ENCODE measurements at places on chromosomes 7 and 10.

DNA sequence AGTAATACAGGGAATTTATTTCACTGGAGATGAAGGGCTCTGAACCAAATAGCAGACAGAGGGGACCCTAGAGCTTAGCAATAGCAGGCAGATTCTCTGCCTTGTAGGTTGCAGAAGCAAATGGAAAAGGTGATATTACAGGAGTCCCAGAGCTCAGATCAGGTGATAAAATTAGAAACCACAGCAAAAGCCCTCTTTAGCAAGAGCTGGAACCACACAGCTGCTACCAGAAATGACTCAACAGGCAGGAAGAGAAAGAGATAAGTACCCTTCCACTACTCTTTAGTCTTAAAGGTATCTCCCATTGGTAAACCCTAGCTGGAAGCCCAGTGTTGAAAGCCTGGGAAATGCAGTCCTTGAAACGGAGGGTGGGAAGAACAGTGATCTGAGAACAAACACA lies 535.6 kb upstream of the GHITM start:
- no peak for DNase-seq

GRCh38 chr7:17139081-17139480 lies 159.4 kb upstream of the AHR start:
- DNase-seq: no peak

- no peak for DNase-seq
Observed at GRCh38 chr7:98177553-98177952, 33.7 kb upstream of the BHLHA15 start.

- no peak for DNase-seq
Observed at GRCh38 chr7:143494622-143495021, 16.9 kb downstream of the TAS2R41 start.

- DNase-seq: no peak
Observed at GRCh38 chr10:123962756-123963530, 71.3 kb upstream of the CPXM2 start.

DNA sequence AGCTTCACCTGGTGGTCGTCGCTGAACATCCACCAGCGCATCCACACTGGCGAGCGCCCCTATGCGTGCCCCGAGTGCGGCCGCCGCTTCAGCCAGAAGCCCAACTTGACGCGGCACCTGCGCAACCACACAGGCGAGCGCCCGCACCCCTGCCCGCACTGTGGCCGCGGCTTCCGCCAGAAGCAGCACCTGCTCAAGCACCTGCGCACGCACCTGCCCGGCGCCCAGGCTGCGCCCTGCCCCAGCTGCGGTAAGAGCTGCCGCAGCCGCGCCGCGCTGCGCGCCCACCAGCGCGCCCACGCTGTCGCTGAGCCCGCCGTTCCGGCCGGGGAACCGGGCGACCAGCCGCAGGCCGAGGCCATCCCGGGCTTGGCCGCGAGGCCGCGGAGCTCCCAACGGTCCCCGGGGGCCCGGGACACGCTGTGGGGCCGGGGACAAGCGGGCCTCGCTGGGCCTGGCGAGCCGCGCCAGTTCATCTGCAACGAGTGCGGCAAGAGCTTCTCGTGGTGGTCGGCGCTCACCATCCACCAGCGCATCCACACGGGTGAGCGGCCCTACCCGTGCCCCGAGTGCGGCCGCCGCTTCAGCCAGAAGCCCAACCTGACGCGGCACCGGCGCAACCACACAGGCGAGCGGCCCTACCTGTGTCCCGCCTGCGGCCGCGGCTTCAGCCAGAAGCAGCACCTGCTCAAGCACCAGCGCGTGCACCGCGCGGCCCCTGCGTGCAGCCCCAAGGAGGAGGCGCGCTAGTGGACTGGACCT lies 18.4 kb downstream of the ZNF775 start:
- DNase-seq: no peak

GRCh38 chr10:54854843-54855242 lies 53.8 kb upstream of the PCDH15 start:
- DNase-seq: no peak

DNA sequence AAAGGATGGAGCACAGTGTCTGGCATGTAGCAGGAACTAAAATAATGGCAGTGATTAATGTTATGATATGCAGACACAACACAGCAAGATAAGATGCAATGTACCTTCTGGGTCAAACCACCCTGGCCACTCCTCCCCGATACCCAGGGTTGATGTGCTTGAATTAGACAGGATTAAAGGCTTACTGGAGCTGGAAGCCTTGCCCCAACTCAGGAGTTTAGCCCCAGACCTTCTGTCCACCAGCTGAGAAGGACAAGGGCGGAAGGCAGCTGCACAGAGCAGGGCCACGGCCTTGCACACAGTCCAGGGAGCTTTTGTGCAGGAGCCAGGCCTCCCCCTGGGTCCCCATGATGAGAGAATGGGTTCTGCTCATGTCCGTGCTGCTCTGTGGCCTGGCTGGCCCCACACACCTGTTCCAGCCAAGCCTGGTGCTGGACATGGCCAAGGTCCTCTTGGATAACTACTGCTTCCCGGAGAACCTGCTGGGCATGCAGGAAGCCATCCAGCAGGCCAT lies at the start of gene RBP3:
RBP3 (plus strand) TSS at position 226 of the 514 bp plus-strand sequence; CDS start at position 348, 122 bp downstream.
- no peak for DNase-seq

DNA sequence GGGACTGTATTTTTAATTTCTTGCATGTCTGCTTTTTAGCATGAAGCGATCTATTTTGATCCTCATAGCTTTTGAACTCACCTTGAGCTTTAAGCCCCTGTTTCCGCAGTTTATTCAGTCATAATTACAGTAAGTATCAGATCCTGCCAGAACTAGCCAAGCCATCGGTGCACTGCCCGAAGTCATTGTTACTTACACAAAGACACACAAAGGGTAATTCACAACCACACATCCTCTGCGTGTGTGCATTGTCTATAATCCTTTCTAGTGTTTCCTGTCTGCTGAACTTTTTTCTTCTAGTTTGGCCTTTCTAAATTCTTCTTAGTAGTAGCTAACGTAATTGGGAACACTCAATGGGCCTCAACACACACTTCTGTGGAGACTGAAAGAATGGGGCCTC lies 133.0 kb downstream of the SFMBT2 start:
- DNase-seq: no peak

GRCh38 chr10:31000867-31001266 lies 30.8 kb downstream of the ZNF438 start:
- no peak for DNase-seq

DNA sequence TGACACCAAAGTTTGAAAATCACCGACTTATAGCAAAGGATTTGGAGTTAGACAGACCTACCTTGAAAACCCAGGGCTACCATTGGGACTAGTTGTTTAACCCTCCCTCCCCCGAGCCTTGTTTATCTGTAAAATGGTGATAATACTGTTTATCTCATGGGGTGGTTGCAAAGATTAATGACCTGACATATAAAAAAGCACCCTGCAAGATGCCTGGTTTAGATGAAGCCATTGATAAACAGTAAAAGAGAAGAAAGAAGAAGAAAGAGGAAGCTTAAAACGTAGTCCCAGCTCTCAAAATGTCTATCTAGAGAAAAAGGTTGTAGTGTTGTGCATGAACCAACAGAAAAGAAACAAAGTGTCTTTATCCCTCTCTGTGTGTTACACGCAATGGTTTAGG lies 145.7 kb downstream of the FGFR2 start:
- no peak for DNase-seq

DNA sequence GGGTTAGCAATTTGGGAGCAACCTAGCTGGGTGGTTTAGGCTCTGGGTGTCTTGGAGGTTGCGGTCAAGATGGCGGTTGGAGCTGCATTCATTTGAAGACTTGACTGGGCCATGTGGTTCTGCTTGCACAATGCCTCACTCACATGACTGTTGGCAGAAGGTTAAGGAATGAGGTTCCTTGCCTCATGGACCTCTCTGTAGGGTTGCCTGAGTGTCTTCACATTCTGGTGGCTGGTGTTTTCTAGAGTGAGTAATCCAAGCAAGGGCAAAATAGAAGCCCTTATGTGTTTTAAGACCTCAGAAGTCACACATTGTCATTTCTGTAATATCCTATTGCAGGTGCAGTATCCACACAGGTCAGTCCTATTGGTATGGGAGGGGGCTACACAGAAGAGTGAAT lies 52.0 kb downstream of the CDK14 start:
- no peak for DNase-seq

GRCh38 chr10:77566914-77567566 lies 70.6 kb downstream of the KCNMA1 start:
- no peak for DNase-seq

DNA sequence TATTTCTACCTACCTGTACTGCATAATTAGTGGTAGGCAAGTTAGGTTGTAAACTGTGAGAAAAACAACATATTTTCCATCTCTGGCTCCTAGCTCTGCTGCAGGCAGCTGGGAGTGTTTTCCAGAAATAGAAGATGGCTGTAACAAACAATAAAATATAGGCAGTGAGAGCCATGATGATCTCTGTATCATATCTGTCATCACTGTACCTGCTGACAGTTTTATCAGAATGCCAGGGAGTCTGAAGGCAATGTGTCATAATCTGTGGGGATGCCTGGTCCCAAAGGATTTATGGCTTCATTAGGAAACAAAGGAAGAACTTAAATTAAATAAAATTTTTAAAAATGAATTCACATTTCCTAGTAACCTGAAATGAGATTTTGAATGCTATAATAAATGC lies 160.9 kb upstream of the SMIM30 start:
- no peak for DNase-seq

DNA sequence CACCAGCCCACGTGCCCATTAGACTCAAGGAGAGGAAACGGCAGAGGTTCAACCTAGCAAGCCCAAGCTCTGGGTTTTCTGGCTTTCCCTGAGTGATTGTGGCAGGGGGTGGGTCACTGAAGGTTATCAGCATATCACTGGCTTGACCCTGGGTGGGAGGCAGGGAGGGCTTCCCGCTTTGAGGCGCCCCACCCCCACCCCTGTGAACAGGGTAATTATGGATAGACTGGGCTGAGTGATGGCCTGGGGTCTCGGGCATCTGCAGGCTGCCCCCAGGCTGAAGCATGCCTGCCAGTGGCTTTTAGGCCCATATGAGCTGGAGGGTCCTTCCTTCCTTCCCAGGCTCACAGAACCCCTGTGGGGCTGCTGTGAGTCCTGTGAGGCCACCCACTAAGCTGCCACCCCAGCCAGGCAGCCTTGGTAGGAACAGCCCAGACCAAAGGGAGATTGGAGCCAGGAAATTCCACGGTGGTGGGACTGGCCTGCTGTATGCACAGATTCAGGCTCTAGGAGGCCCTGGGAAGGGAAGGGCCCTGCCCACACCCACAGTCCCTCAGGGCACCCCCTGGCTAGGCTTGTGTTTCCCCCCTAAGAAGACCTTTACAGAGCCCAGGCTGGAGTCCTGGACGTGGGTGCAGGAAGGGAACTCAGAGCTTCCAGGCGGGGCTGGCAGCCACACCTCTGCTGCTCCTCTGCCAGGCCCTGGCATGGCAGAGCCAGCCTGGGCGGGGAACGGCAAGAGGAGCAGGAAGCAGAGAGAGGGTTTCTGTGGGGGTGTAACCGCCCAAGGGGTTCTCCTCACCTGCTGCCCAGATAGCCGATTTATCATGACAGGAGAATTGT lies 33.1 kb downstream of the GPRIN2 start:
- no peak for DNase-seq

- no peak for DNase-seq
Observed at GRCh38 chr7:30232391-30232790, 52.0 kb upstream of the ZNRF2 start.

GRCh38 chr7:56537952-56538351 lies 421.7 kb upstream of the NUPR2 start:
- no peak for DNase-seq

DNA sequence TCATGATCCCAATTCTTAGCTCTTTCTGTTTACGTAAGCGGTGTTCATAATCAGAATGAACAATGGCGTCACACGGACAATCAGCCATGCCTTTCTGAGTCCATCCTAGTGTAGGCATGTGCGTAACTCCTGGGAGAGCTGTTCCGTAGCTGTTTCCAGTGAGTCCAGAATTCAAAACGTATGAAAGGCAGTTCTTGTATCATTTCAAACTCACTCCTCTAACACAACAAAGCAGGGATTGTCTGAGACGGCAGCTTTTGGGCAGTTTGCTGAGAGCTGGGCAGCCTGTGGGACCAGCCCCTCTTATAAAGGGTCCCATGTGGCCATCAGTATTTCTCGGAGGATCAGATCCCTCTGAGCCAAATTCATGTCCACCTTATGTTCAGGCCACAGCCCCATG lies 43.4 kb downstream of the PSPH start:
- no peak for DNase-seq

GRCh38 chr7:97006816-97007582 lies 1.6 kb downstream of the DLX6 start:
- no peak for DNase-seq

DNA sequence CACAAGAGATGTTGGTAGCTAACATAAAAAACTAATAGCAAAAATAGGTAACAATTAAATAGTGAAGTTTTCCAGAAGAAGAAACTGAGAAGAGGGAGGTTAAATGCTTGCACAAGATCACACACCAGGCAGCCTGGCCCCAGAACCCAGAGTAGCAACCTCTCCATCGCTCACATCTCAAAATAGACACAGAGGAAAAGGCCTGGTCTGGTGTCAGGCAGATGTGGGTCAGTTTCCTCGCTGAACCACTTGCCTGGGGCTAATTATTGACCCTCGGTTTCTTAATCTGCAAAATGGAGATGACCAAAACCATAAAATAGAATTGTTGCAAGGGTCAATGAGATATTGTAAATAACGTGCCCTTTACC lies 44.5 kb upstream of the STK17A start:
- no peak for DNase-seq

DNA sequence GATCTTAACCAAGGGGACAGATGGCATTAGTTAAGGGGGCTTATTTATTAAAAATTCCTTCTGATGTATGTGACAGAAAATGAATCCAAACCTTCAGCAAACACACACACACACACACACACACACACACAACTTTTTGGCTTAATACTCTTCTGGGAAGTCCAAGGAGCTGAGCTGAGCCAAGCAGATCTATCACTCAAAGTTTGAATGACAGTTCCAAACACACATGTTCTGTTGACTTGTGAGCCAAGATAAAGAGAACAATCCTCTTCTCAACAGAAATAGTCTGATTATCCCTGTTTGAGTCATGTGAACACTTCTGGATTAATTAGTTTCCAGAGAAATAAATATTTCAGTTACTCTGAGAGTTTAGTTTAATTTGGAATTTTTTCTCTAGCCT lies 31.5 kb downstream of the KBTBD2 start:
- no peak for DNase-seq

DNA sequence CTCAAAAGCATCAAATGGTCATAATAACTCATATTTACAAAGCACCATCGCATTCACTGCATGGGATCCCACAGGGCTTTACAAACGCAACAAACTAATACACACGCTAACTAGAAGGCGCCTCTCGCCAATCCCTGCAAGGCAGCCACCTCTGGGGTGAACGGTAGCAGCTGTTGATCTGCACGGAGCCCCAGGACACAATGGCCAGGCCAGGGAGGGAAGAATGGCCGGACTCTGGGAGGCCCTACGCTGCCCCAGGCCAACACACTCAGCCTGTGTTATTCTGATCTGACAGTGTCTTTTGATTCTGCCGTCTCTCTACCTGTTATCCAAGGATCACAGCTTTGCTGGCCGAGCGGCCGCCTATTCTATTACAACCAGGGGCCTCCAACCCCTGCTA lies 41.8 kb downstream of the HABP2 start:
- DNase-seq: no peak

GRCh38 chr7:12199363-12199762 lies 11.7 kb upstream of the TMEM106B start:
- no peak for DNase-seq

GRCh38 chr7:158973440-158973839 lies 117.1 kb downstream of the DYNC2I1 start:
- no peak for DNase-seq

GRCh38 chr7:36057323-36057722 lies 95.7 kb upstream of the EEPD1 start:
- no peak for DNase-seq

- no peak for DNase-seq
Observed at GRCh38 chr10:33215154-33215553, 119.3 kb downstream of the NRP1 start.

- no peak for DNase-seq
Observed at GRCh38 chr7:27073076-27073475, 22.7 kb downstream of the HOXA1 start.
